ENCODE measurements at places on chromosomes 1 and 21.

DNA sequence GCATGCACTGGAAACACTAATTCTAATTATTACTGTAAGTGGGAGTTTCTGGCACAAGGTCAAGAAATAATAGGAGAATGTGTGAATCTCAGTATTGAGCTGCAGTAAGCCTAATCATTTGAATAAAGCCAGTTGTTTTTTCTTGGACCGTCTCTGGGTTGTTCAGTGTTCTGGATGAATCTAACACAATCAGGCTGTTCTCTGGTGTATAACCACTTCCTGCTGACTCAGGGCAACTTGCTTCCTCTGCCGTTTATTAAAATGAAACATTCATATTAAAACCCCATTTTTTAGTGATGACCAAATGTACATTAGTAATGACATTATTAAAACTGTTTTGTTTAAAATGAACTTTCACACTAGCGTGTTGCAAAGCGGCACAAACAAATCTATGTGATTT, 273.1 kb upstream of the SNX7 start:
- DNase-seq, result no peak

DNA sequence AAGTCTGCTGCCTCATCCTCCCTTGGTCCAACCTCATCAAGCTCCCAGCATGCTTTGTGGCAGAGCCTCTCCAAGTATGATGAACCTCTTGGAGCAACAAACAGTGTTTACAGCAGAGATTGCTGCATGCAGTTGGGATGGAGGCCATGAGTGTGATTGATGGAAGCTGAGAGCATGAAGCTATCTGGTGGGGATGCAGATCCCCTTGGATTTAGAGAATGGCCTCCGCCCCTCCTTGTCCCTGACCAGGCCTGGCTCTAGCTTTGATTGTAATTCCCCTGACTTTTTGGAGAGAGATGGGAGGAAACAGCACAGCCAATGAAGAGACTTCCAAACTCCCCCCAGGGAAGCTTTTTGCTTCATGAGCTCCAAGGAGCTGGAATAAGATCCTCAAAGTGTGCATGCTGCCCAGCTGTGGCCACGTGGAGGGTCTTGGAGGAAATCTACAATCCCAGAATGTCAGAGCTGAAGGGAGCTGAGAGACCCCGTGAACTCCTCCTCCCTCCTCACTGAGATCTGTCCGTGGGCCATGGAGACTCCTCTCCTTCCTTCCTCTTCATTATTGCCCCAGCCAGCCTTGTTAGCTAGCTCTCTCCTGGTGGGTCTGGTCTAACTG, 165.3 kb upstream of the USP24 start:
- no peak for DNase-seq

DNA sequence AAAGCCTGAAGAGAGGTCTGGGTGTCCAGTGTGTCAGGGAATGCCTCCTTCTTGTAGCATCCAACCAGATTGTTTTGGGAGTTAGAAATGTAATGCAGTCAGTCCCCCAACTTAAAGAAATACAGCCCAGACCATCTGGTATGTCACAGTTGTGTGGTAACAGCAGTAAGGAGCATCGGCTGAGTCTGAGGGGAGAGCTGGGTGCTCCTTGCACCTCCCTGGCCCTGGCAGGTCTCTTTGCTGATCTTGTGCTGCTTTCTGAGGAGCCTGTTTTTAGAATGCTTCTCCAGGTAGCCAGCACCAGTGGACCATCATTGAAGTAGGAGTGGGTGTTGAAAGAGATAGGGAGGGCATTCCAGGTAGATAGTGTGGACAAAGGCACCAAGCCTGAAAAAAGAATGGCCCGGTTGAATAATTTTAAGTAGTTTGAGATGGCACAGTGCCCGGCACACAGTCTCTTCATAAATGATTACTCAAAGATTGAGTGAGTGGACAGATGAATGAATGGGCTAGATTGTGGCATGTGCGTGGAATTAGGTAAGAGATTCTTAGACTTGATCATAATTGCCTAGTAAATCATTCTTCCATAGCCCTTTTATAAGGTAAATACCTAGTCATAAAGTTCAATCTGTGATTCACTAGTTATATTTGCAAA, 46.5 kb downstream of the LAMC1 start:
- no peak for DNase-seq

GRCh38 chr1:73911849-73912248, 286.1 kb downstream of the LRRIQ3 start:
- DNase-seq, result no peak

DNA sequence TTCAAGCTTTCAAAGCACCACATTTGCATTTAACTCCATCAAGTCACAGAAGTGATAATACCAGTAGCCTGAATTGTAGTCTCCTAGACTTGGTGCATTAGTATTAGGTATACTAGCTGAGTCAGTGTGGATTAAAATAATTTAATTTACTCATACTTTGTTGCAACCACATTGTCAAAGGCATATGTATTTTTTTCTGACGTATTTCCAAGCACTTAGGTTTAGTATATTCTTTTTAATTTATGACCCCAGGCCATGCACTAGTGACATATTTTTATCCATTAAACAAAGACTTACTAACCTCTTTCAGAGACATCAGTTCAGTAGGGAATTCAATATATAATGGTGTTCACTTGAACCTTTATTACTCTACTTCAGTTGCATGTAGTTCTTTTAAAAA, 1894.5 kb downstream of the NCAM2 start:
- DNase-seq, result no peak

- no peak for DNase-seq
Observed at GRCh38 chr1:5428351-5428750, 563.9 kb downstream of the NPHP4 start.

DNA sequence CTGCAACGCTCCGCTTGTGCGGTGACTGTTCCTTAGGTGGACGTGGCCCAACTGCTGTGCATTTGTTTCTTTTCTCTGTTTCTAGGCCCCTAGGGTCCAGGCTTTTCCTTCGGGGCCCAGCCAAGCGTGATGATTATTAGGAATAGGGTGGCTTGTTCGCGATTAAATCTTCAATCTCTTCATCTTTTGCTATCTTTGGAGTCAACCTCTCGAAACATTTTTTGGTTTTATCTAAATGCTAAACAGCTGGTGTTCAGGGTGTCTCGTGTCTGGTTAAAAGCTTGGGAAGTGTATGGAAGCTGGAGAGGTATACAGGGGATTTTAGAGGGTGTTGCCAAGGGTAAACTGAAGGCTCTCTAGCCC, 844 bp upstream of the PLD5 start:
- no peak for DNase-seq

GRCh38 chr1:38444770-38445442, 398.3 kb upstream of the POU3F1 start:
- DNase-seq, result no peak

- no peak for DNase-seq
Observed at GRCh38 chr1:181499825-181500224, 16.5 kb downstream of the CACNA1E start.

- no peak for DNase-seq
Observed at GRCh38 chr1:183318433-183318832, 99.7 kb downstream of the NMNAT2 start.

DNA sequence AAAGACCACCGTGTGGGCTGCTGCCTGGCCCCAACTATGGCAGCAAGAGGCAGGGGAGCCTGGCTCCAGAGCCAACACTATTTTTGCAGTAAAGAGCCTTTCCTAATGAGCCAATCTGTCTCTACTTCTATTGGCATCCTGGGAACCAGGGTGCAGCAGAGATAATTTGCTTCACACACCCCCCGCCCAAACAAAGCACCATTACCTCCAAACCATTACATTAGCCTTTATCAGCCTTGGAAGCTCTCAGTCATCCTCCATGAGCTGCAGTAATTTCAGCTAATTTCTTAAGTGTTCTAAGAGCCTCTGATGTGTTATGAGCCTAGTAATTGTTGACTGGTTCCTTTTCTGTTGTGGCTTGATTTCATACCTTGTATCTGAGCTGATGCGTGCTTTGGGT, 21.6 kb downstream of the ARMH1 start:
- DNase-seq, result no peak

GRCh38 chr21:20721151-20721550, 277.1 kb upstream of the NCAM2 start:
- no peak for DNase-seq

- no peak for DNase-seq
Observed at GRCh38 chr1:234865171-234866006, 255.4 kb upstream of the IRF2BP2 start.

DNA sequence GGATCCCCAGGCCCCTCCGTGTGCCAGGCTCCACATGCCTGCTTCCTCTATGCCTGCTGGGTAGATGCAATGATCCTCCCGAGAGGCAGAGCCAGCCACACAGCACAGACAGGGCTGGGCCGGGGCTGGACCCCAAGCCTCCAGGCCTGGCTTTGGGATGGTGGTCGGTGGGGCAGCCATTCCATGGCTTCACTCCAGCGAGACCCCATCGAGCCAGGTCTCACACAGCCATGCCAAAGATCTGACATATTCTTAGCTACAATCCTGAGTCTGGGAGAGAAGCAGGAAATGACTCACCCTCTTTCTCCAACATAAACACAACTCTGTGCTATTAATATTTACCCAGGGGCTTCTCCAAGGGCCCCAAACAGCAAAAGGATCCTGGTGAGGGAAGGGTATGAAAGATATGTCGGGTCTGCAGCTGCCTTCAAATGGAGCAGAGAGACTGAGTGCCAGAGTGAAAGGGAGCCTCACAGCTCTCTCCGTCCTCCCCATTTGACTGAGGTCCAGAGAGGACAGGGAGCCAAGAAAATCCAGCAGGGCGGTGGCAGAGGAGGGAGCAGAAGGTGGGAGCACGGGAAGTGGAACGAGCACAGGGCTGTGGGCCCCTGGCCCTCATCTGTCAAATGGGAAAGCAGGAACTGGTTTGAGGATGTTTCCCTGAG, 639.5 kb downstream of the MATN1 start:
- no peak for DNase-seq

GRCh38 chr1:26483980-26484379, 11.7 kb downstream of the HMGN2 start:
- DNase-seq, result no peak

DNA sequence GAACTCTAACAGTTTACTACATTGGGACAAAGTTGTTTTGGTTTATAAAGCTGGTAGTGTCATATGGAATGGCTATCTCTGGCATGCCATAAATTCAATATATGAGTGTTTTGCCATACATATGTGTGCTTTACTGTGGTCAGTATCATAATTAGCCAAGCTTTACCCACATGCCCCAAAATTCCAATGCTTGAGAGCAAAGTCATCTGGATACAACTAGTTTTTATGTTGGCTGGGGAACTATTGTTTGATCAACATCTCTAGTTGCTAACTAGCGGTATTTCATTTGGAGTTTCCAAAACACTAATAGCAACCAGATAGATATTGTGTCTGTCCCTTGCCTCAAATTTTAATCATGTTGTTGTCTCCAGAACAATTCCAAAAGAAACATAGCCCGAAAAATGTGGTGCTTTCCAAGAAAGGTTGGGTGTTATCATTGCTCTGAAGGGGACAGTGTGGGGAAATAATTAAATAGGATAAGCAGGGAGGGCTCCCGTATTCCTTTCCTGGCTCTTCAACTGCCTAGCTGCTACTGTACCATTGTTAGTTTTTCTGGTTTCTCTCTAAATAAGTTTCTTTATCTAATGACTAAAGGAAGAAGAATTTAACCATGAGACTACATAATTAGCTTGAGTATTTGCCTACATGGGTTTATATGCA, 136.1 kb downstream of the TGFB2 start:
- DNase-seq, result no peak

- DNase-seq, result no peak
Observed at GRCh38 chr1:9659328-9659727, 7.8 kb downstream of the PIK3CD start.

DNA sequence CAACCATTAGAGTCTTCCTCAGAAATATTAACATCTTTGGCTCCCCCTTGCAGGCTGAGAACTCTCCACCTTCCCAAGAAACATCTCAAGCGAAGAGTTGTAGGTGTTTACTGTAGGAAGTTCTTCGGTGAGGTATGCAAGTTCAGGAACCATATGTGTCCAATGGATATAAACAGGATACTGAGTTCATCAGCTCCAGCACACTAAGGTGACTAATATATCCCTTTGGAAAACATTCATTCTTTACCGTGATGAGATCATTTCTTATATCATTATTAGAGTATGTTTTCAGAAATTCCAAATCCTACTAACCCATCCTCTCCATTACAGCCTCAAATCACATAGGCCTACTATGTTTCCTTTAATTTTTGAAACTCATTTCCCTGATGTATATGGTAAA, 37.3 kb upstream of the PRMT6 start:
- no peak for DNase-seq

- no peak for DNase-seq
Observed at GRCh38 chr1:171913385-171913784, 72.1 kb downstream of the DNM3 start.

DNA sequence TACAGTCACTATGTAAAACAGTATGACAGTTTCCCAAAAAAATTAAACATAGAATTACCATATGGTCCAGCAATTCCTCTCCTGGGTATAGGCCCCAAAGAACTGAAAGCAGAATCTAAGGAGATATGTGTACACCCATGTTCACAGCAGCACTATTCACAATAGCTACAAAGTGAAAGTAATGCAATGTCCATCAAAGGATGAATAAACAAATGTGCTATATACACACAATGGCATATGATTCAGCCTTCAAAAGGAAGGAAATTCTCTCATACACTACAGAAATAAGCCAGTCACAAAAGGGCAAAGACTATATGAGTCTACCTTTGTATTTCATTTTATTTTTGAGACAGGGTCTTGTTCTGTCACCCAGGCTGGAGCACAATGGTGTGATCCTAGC, 120.4 kb downstream of the TOMM20 start:
- DNase-seq, result no peak

- no peak for DNase-seq
Observed at GRCh38 chr1:13523780-13524477, 10.1 kb upstream of the LRRC38 start.

GRCh38 chr1:31398246-31398645, 14.8 kb upstream of the SERINC2 start:
- DNase-seq, result no peak

DNA sequence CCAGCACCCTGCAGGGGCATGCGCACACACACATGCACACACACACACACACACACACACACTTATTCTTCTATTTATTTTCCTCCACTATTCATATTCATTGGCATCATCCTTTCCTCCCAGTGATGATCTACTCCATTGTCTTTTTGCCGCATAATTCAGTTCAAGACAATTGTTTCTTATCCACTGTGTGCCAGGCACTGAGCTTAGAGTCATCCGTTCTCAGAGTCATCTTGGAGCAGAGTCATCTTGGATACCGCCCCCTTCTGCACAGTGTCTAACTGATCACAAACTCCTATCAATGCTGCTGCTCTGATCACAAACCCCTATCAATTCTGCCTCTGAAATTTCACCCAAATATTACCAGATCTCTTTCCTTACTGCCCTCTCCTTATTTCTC, 102.8 kb upstream of the PROX1 start:
- DNase-seq, result no peak
